ENCODE measurements at places on chromosomes 11 and 22. TPM values are rescaled to one million over a fixed set of nuclear protein-coding genes. Genes with fewer than 3 reads are reported as not detected.

Gene DEFB108B
- not detected for total RNA-seq

Gene MRGPRF
- total RNA-seq, result 3.3 TPM

Gene CSKMT
- total RNA-seq, result 7.9 TPM

Gene OR8H1
- not detected for total RNA-seq

Gene MMP27
- not detected for total RNA-seq

Gene CASP1
- total RNA-seq, result 21.1 TPM

Gene ISX
- total RNA-seq, result not detected

Gene MRGPRX3
- not detected for total RNA-seq

Gene SLC43A1
- total RNA-seq, result 27.8 TPM

DNA sequence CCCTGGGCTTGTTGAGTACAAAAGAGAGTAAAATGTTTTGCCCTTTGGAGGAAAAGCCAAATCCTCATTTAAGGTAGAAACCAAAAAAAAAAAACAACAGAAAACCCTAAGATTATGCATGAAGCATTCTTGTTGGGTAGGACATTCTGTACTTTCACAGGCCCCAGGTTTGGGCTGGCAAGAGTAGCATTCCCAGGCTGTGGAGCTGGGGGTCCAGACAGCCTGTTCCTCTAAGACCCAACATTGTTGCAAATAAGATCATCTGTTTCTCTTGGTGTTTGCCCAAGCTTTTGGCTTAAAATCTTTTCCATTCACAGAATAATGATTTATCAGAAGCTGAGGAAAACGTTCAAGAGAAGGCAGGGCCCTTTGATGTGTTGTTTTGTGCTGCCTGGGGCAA lies 123.8 kb downstream of the MICAL2 start:
- no peak for DNase-seq

GRCh38 chr11:70593446-70593983 lies 195.2 kb downstream of the CTTN start:
- no peak for DNase-seq

GRCh38 chr22:39170825-39171622 lies 18.5 kb upstream of the CBX7 start:
- DNase-seq, result peak; percentile 89

DNA sequence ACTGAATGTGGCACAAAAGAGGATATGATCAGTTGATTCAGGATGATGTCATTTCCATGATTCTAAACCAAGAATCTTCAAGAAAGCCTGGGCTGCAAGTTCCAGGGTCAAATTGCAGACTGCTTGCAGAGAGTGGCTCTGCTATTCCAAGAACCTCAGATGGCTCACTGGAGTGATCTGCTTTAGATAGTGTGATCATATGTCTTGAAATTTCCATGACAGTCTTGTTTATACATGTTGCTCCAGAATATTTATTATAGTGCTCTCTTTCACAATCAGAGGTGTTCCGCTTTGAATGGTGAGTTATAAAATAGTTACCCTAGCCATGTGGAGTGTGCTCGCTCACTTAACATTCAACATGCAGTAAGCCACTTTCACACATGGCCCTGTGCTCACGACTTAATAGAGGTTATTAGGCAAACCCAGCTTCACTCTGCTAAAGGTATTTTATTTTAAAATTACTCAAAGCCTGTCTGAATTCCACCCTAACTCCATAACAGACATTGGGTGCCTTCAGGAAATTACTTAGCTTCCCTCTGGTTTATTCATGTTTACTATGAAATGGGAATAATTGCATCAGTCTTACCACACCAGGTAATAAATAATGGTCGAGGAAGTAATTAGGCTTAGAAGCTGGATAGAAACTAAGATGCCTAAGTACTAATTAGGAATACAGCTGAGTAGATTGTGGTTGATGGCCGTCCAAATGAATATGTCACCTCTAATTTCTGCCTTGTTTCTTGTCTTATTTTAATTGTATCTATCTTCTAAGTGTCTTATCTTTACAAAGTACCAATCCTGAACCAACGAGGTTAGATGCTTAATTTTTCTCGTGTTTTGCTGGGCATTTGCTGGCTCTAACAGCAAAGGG lies 187.9 kb downstream of the ETS1 start:
- no peak for DNase-seq

GRCh38 chr11:34323601-34324000 lies 34.2 kb downstream of the ABTB2 start:
- DNase-seq, result no peak

GRCh38 chr11:93735627-93736026 lies 5.7 kb downstream of the TAF1D start:
- DNase-seq, result no peak

GRCh38 chr11:116335078-116335477 lies 437.7 kb downstream of the BUD13 start:
- DNase-seq, result no peak

DNA sequence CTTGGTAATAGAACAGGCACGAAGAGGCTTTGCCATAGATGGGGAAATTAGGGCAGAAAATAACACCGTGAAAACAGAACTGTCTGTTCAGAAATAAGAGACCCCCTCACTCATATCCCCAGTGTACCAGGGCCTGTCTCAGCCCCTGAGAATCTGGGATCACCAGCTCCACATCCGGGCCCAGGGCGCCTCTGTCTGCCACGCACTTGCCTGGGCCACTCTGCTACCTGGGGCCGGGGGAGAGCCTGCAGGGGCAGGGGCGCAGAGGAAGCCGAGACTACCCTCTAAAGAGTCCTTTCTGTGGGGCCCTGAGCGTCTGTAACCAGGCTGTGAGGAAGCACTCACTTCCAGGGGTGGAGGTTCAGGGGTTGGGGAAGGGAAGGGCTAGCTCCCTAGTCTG lies 19.8 kb downstream of the NECTIN1 start:
- no peak for DNase-seq

DNA sequence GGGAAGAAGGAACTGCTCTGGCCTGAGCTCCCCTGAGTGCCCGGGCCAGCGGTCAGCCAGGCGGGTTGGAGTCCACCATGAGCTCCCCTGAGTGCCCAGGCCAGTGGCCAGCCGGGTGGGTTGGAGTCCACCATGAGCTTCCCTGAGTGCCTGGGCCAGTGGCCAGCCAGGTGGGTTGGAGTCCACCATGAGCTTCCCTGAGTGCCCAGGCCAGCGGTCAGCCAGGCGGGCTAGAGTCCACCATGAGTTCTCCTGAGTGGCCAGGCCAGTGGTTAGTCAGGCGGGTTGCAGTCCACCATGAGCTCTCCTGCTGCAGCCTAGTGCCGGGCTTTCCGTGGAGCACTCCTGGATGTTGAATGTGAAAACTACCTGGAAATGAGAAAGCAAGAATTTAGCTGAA lies 844.0 kb downstream of the TBC1D22A start:
- DNase-seq, result no peak

GRCh38 chr22:43407591-43407990 lies 4.2 kb upstream of the MPPED1 start:
- DNase-seq, result no peak

DNA sequence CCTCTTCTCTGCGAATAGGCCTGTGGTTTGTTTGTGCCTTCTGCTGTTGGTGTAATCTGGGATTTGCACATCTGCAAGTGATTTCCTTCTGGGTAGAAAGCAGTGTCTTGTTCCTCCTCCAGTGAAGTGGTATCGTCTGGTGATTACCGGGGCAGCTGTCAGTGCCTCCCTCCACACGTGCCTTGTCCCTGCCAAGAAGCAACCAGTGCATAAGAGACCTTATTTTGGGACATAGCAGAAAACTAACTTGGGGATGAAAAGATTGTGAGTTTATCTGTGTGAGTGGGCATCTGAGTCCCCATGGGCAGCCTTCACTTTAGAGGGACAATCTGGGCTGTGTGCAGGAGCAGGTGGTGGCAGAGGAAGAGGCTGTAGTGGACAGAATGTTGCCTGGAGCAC lies 71.5 kb upstream of the SORL1-AS1 start:
- DNase-seq, result no peak

GRCh38 chr22:37328017-37328416 lies 45.7 kb downstream of the CYTH4 start:
- no peak for DNase-seq

GRCh38 chr11:14073849-14074476 lies 111.4 kb downstream of the SPON1 start:
- DNase-seq, result no peak

DNA sequence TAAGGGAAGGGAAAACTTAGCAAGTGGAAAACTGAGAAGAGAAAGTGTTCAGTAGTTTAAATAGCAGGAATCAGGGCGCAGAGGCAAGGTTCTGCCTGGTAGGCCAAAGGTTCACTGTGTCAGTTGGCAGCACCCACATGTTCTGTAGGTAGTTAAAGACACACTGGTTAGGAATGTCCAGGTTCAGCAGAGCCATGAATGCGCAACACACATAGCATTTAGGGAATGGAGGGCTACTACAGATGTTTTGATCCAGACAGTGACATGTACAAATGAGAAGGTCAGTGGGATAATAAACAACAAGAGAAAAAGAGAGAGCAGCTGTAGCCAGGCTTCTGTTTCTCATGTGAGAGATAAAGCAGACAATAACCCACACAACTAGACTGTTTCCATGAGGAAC lies 56.2 kb upstream of the ARHGAP42 start:
- DNase-seq, result no peak

DNA sequence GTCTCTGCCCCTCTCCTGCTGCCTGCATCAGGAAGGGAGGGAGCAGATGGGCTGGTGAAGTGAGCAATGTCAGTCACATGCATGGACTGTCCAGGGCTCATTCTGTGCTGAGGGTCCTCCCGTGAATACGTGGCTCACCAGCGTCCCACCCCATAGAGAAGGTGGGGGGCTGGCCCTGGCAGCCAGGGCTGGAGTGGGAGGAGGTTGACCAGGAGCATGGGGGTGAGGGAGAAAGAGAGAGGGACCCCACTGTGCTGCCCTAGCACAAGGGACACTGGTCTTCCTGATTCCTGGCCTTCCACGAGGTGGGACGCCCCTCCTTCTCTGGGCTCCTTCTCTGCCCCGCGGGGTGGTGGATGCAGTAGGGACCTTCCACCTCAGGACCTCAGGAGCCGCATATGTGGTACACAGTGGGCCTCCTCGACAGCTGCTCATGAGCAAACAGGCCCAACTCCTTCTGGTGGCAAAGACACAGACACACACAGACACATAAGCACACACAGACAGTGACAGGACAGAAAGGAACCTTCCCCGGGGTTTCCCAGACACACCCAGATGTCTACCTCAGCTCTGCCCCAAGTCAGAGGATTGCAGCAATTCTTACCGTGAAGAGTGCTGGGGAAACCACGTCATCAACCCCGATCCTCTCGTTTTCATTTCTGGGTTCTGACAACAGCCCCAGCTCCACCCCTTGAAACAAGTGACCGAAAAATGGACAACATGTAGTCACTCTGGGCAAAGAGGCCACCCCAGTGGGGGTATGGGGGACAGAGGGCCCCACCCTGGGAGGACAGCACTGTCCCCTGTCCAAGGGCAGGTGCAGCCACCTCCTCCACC lies 3.6 kb upstream of the APOBEC3A start:
- DNase-seq, result no peak

DNA sequence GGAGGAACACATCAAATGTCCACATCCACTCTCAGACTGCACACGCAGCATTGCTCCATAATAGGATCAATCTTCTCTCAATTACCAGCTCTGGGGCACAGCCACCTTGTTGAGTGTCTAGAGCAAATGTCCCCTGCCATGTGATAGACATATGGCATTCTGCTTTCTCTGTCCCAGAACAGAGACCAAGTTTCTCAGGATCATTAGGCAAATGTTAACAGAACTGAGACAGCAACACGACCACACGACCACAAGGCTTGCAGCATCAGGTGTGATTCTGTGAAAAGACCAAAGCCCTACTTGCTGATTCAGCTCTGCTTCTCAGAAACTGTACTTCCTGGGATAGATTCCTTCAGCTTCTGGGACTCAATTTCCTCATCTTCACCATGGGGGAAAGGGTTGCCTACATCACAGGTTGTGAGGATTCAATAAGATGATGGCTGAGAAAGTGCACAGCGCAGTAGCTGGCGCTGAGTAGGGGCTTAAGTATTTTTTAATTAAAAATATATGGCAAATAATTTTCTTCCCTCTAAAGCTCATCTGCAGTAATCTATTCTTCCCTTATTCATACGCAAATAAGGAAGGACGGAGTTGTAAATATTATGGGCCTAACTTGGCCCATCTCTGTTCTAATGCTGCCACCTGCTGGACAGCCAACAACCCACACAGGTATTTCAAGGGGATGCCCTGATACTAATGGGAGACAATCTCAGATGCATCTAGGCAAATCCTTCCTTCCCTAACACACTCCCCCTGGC lies 54.3 kb upstream of the USP47 start:
- peak; percentile 55 for DNase-seq

DNA sequence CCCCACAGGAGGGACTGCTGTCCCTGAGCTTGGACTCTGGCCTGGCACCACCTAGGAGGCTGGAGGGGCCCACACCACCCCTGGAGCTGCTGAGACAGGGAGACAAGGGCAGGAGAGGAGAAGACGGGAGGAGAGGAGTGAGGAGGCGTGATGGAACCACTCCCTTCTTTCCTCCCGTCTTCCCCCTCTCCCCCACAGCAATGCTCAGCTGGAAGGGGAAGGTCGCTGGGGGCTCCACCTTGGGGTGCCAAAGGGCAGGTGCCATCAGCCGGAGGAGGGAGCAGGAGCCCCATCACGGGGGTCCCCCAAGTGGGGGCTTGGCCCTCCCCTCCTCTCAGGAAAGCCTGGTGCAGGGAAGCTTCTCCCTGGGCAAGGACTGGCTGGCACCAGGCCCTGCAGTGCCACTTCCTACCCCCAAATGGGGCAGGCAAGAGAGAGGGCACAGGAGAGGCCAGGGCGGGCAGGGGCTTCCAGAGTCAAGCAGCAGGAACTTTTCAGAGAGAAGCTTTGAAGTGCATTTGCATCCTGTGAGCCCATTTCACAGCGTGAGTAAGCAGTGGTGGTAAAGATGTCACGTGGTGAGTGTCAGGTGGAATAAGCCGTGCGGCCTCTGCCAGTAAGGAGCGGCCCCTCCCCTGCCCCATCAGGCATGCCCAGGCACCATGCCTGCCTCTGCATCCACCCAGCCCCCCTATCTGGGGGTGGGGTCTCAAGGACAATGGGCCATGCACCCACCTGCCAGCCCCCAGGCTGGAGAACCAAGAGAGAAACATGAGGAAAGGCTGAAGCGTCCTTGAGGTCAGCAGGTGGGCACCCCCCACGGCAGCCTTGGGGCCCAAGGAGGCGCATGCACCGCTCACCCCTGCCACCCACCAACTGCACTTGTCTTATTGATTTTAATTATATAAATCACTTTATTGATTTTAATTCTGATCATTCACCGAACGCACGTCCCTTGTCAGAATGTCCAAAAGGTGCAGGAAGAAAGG lies 4.9 kb downstream of the IGF2 start:
- no peak for DNase-seq

- no peak for DNase-seq
These were observed 44.6 kb upstream of the EP300 start for GRCh38 chr22:41047801-41048211.
